CD4-positive, alpha-beta T cell treated with Interleukin-17A for 1 hour (primary cell): ENCODE measurements at places on chromosomes 2 and 18.

DNA sequence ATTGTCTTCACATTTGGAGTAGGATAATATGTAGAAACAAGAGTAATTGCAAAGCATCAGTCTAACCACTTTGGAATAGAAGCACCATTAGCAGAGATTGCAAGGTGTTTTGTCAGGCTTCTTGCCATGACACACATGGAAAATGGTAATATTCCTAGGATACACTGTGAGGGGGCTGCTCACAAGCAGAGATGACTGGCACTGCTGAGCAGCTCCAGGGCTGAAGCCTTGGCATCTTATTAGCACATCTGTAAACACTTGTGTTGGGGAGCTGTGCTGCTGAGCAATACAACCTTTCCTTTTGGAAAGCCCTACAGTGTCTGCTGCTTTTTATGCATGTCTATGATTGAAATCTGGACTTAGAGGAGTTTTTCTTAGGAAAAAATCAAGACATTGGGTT is 602.2 kb downstream of the XIRP2 start:
- DNase-seq = no peak

GRCh38 chr18:11719621-11720020 is 30.6 kb downstream of the GNAL start:
- no peak for DNase-seq

- no peak for DNase-seq
Measured at GRCh38 chr2:133977405-133977804, 276.5 kb upstream of the MGAT5 start.

DNA sequence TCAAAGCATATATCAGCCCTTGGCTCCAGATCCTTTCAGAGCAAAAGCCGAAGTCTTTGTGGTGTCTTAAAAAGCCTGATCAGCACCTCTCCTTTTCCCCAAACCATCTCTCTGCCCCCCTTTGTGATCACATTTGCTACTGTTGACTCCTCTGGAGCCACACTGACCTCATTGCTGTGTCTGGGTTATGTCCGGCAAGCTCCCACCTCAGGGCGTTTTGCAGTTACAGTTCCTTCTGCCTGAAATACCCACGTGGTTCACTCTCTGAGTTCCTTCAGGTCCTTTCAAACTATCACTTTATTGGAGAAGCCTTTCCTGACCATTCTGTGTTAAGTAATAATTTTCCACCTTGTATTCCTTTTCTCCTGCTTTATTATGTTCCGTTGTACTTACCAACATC is 11.8 kb downstream of the C2orf69 start:
- DNase-seq = no peak

GRCh38 chr2:195508139-195508455 is 148.9 kb upstream of the SLC39A10 start:
- no peak for DNase-seq

GRCh38 chr18:57095884-57096283 is 51.0 kb upstream of the BOD1L2 start:
- no peak for DNase-seq

GRCh38 chr2:50491541-50492476 is 540.1 kb downstream of the NRXN1 start:
- DNase-seq = peak; percentile 20

- no peak for DNase-seq
Measured at GRCh38 chr2:221448844-221449390, 123.2 kb downstream of the EPHA4 start.

GRCh38 chr2:237059155-237059875 is 26.4 kb upstream of the COPS8 start:
- DNase-seq = no peak

- no peak for DNase-seq
Measured at GRCh38 chr2:152648336-152648735, 68.9 kb downstream of the PRPF40A start.

GRCh38 chr18:32138332-32138982 is 46.8 kb downstream of the RNF138 start:
- no peak for DNase-seq

GRCh38 chr18:8515142-8515865 is 93.9 kb upstream of the RAB12 start:
- no peak for DNase-seq

DNA sequence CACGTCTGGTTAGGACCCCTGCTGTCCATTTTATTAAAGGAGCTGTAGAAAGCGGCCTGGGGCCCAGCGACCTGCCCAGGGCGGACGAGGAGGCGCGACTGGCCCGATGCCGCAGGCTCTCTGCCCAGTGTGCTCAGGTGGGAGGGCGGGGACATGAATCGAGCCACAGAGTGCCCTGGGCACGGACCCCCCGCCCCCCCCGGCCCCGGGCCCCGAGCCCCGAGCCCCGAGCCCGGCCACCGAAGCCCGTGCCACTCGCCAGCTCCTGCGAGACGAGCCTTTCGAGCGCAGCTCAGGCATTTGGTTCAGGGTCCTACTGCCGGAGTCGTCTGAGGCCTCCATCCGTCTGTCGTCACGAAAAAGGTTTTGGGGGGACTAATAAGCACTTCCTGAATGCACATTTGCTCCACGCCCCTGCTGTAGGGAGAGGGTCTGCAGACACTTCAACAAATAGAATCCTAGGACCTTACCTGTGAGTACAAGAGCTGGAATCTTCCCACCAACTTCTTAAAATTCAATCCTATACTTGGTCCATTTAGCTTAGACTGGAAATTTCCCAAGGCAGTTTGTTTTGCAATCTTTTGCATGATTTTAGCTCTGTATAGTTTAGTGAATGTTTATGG is 602 bp upstream of the ADAM17 start:
- peak; percentile 45 for DNase-seq

GRCh38 chr18:74797577-74798151 is 200.0 kb downstream of the ZNF407 start:
- DNase-seq = no peak

- DNase-seq = peak; percentile 81
Measured at GRCh38 chr2:174577967-174578589, 19.5 kb downstream of the WIPF1 start.

GRCh38 chr18:56173542-56174220 is 464.7 kb downstream of the TXNL1 start:
- no peak for DNase-seq

- DNase-seq = no peak
Measured at GRCh38 chr2:133774654-133775015, 206.4 kb upstream of the NCKAP5 start.

- DNase-seq = no peak
Measured at GRCh38 chr18:41703744-41704530, 251.1 kb upstream of the PIK3C3 start.

DNA sequence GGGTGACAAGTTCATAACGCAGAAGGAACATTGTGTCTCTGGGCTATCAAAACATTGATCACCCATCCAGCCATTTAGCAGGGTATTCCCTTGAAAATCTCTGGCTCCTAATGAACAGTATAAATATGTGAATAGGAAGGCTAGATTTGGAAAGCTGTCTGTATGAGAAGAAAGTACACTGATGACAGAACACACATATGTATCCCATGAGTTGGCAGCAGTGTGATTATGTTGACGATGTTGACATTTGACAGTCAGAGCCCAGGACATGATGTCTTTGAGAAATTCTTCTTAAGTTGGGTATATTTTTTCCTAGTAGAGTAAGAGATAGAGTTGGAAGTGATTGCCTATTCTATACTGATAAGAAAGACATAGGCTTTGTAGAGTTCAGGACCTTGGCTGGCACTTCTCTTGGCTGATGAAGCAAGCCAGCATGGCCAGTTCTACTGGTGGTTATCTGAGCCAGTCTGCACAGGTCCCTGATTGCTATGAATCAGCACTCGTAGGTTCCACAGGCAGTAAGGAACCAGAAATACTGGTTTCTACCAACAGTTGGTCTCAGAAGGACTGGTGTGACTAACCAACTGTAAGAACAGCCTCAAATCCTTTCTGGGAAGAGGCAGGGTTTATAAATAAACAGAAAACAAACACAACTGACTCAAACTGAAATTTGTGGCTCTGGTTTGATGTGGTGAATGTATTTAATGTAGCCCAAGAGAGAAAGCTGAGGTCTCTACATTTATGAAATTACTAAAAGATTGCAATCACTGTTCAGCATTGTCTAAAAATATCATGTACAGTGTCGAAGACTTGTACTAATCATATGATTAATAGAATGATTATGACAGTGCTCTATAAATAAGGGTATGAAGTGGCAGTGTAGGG is 43.9 kb upstream of the RAPH1 start:
- no peak for DNase-seq

GRCh38 chr2:130837175-130837810 is 579 bp downstream of the ARHGEF4 start:
- no peak for DNase-seq

DNA sequence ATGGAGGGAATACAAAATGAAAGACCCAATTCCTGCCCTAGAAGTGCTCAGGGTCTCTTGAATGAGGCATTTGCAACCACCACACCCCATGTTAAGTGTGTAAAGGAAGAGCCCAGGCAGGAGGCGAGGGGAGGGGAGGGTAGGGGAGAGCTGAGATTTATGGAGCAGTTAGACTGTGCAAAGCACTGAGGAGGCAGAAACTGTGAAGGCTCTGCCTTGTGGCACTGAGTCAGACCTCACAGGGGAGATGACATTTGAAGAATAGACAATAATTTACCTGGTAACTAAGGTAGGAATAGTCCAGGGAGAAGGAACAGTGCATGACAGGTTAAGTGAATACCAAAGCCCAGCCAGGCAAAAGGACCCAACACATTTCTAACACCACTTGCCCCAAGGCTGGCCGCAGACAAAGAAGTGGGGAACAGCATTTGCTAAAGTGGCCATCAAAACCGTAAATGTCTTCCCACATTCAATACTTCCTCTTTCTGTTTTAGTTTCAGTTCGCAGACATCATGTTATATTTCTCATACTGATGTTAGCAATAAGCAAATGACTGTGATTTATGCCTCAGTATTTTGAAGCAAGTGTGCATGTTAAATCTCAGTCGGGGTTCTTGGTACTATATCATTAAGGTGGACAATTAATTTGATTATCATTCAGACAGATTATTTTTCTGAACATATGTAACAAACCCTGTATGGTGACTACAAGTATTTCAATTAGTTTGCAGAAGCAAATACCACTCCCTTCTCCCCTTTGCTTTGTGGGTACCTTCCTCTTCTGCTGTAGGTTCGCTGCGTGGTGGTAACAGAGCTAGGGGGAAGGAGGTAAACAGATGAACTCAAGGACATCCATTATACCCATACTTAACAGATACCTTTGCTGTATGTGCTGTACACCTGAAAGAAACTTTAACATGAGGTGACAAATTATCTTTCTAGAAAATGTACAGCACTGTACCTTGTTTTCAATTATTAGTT is 27.5 kb downstream of the CDH20 start:
- DNase-seq = no peak

DNA sequence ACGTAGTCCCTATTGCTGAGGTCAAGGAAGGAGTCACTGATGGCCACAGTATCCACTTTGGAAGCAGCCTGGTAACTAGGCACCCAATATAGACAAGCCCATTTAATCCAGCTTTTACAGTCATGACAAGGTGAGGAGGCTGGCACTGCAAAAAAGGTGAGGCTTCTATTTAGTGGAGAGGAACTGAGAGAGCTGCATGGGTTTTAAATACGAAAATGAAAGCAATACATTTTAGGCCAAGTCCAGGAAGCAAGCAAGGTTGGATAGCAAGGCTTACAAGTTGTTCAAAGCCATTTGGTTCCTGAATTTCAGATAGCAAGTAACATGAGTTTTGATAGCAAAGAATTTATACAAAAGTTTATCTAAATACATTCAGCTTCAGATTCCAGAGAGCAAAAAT is 80.4 kb downstream of the SGPP2 start:
- no peak for DNase-seq

DNA sequence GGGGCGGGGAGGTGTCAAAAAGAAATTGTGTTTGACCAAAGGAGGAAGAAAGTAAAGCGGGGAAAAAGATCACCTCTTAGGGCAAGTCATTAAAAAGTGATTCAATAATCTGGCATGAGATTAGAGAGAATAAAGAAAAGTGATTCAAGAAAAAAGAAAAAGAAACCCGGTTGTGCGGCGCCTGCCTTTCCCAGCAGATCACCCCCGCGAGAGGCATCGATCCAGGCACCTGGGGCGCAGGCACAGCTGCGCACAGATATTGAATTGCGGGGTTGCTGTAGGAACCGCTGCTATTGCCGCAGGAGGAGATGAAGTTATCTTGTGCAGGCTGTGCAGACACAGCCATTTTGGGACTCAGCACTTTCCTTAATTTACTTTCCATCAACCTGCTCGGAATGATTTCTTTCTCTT is 71.2 kb downstream of the PLB1 start:
- DNase-seq = no peak

DNA sequence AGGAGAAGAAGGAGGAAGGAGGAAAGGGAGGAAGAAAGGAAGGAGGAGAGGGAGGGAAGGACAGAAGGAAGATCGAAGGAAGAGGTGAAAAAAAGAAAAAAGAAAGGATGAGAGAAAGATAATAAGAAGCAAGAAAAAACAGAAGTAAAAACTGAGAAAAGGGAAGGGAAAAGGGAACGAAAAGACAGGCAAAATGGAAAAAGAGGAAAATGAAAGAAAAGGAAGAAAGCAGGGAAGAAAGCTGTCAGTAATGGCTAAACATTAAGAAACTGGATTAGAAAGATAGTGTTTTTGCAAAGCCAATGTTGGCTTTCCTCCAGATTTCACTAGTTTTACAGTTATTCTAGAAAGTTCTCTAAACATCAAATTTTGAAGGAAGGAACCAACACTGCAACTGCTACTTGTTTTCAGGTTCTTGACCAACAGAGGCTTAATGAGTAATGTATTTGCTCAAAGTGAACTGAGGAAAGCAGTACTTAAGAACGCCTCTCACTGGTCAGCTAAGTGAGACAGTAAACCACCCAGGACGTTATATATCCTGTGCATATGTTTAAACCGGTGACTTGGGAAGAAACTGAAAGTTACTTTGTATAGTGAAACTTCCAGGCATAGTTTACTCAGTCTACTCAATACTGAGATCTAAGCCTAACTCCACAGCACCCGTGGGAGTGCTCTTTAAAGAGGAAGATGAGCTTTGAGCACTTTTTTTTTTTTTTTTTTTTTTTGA is 286.2 kb upstream of the TRIB2 start:
- peak; percentile 41 for DNase-seq

- DNase-seq = no peak
Measured at GRCh38 chr2:238493411-238493810, 66.7 kb downstream of the ASB1 start.

DNA sequence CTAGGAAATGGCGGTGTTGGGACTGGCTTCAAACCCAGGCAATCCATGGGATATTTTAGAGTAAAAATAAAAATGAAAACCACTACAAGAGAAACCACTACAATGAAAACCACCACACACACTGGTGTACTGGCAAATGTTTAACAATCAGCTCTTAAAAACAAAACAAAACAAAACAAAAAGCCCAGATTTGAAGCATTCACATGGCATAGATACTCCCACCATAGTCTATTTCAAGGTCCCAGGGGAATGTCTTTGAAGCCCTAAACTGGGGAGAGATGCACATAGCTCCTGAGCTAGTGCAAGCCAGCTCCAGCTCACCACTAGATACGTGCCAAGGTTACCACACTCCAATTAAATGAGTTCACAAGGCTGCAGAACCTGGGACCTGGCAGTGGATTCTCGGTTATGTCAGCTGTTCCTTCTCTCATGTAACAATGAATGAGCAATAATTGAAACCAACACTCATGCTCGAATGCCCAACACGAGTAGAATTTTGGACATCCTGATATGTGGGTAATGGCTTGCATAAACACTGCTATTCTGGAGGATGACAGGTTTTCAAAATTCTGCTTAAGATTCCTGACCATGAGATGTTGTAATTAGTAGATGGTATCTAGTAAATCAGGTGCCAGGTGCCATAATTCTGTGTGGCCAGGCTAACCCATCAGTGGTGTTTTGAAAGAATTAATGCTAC is 102.2 kb downstream of the OSBPL6 start:
- DNase-seq = no peak

- DNase-seq = peak; percentile 89
Measured at GRCh38 chr18:2971741-2972552, 41.0 kb downstream of the LPIN2 start.

GRCh38 chr2:172634477-172634876 is 78.6 kb downstream of the PDK1 start:
- DNase-seq = no peak

GRCh38 chr2:120826260-120826648 is 90.6 kb downstream of the GLI2 start:
- no peak for DNase-seq
